Thoracic aorta (tissue), 2 donors: ENCODE measurements at places on chromosomes 2 and 18.

DNA sequence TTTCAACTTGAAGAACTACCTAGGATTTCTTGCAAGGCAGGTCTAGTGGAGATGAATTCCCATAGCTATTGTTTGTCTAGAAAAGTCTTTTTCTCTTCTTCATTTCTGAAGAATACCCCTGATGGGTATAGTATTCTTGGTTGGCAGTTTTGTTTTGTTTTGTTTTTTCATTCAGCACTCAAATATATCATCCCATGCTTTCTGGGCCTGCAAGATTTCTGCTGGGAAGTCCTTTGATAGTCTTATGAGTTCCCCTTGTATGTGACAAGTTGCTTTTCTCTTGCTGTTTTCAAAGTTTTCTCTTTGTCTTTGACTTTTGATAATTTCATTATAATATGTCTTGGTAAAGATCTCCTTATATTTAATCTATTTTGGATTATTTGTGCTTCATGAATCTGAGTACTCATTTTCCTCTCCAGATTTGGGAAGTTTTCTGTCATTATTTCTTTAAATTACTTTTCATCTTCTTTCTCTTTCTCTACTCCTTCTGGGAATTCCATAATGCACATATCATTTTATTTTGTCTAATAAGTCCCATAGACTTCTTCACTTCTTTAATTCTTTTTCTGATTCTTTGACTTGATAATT is 101.5 kb downstream of the DSC3 start:
- no peak overlapping the region for H3K27ac ChIP-seq
- no peaks in the 10 kb centered on the region for H3K36me3 ChIP-seq
- DNase-seq, result no peak
- H3K27me3 ChIP-seq, result no peaks in the 10 kb centered on the region

GRCh38 chr2:19580264-19580663 is 221.8 kb upstream of the OSR1 start:
- no peaks in the 10 kb centered on the region for H3K27me3 ChIP-seq
- no peaks in the 10 kb centered on the region for H3K36me3 ChIP-seq
- no peak overlapping the region for H3K27ac ChIP-seq

- DNase-seq, result peak; percentile 45
- H3K4me1 ChIP-seq, result peaks cover 43% of the 10 kb centered on the region
- H3K36me3 ChIP-seq, result no peaks in the 10 kb centered on the region
- peak overlapping the region; percentile 91 for H3K27ac ChIP-seq
Measured at GRCh38 chr2:68832233-68832869, 38.8 kb downstream of the BMP10 start.

- no peaks in the 10 kb centered on the region for H3K36me3 ChIP-seq
- no peak overlapping the region for H3K4me3 ChIP-seq
- no peak for DNase-seq
- no peak overlapping the region for H3K27ac ChIP-seq
- no peaks in the 10 kb centered on the region for H3K4me1 ChIP-seq
Measured at GRCh38 chr2:147137711-147138110, 707.1 kb upstream of the ACVR2A start.

DNA sequence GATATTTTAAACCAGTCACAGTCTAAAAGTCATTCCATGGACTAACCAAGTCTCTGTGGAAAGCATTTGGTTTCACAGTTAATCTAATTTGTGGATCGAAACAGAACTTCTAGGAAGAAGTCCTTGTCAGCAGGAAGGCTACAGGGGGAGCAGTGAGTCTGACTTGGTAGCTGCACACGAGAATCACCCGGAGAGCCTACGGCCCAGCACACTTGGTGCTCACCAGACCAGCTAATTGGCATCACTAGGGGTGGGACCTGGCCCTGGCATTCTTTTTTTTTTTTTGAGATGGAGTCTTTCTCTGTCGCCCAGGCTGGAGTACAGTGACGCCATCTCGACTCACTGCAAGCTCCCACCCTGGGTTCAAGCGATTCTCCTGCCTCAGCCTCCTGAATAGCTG is 97.7 kb downstream of the ZNF532 start:
- no peak for DNase-seq
- no peak overlapping the region for H3K4me3 ChIP-seq
- H3K27ac ChIP-seq, result no peak overlapping the region
- H3K4me1 ChIP-seq, result peaks cover 51% of the 10 kb centered on the region
- no peaks in the 10 kb centered on the region for H3K27me3 ChIP-seq

- DNase-seq, result no peak
- no peaks in the 10 kb centered on the region for H3K4me1 ChIP-seq
- H3K4me3 ChIP-seq, result no peak overlapping the region
- H3K27ac ChIP-seq, result no peak overlapping the region
Measured at GRCh38 chr2:88832311-88832991, 141.0 kb downstream of the RPIA start.

DNA sequence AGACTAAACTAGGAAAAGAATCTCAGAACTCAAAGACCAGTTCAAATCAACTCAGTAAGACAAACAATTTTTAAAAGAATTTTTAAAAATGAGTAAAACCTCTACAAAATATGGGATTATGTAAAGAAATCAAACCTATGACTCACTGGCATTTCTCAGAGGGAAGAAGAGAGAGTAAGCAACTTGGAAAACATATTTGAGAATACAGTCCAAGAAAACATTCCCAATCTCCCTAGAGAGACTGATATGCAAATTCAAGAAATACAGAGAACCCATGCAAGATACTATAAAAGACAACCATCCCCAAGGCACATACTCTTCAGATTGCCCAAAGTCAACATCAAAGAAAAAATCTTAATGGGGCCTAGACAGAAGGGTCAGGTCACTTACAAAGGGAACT is 162.7 kb downstream of the WDPCP start:
- no peaks in the 10 kb centered on the region for H3K4me1 ChIP-seq
- no peak overlapping the region for H3K4me3 ChIP-seq
- no peak for DNase-seq
- H3K27ac ChIP-seq, result no peak overlapping the region
- no peaks in the 10 kb centered on the region for H3K36me3 ChIP-seq

GRCh38 chr2:188695953-188696352 is 278.2 kb upstream of the COL3A1 start:
- H3K36me3 ChIP-seq, result no peaks in the 10 kb centered on the region
- H3K4me1 ChIP-seq, result no peaks in the 10 kb centered on the region

- no peaks in the 10 kb centered on the region for H3K4me1 ChIP-seq
- no peak for DNase-seq
- no peak overlapping the region for H3K4me3 ChIP-seq
- H3K27me3 ChIP-seq, result no peaks in the 10 kb centered on the region
Measured at GRCh38 chr2:162174746-162175145, 22.7 kb upstream of the GCG start.

GRCh38 chr2:129742415-129743180 is 236.9 kb upstream of the RAB6C start:
- H3K27ac ChIP-seq, result no peak overlapping the region
- no peak for DNase-seq
- H3K36me3 ChIP-seq, result no peaks in the 10 kb centered on the region
- H3K4me1 ChIP-seq, result no peaks in the 10 kb centered on the region
- H3K4me3 ChIP-seq, result no peak overlapping the region

- H3K4me3 ChIP-seq, result no peak overlapping the region
- no peaks in the 10 kb centered on the region for H3K4me1 ChIP-seq
- no peaks in the 10 kb centered on the region for H3K27me3 ChIP-seq
- no peak for DNase-seq
Measured at GRCh38 chr2:59046401-59047372, 805.6 kb upstream of the FANCL start.

- H3K27ac ChIP-seq, result no peak overlapping the region
- H3K36me3 ChIP-seq, result no peaks in the 10 kb centered on the region
- no peak for DNase-seq
- H3K4me1 ChIP-seq, result no peaks in the 10 kb centered on the region
- H3K27me3 ChIP-seq, result no peaks in the 10 kb centered on the region
- no peak overlapping the region for H3K4me3 ChIP-seq
Measured at GRCh38 chr2:47654790-47655562, 128.0 kb upstream of the MSH6 start.

DNA sequence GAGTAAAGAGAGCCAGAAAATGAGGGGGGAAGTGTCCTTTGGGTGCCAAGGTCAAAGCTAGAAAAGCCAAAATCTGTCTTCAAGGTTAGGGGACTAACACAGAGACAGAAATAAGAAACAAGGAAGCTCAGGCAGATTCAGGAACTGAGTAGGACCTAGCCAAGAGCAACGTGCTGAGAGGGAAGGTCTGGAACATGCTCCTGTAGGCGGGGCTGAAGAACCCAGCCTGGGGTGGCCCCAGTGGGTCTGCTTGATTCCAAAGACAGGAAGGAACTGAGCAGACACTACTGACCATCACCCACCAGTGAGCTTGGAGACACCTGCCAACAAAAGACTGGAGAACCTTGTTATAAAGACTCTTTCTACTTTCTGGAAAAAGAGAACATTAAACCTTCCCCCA is 105.1 kb downstream of the SP3 start:
- no peaks in the 10 kb centered on the region for H3K36me3 ChIP-seq
- H3K4me3 ChIP-seq, result no peak overlapping the region
- H3K27me3 ChIP-seq, result no peaks in the 10 kb centered on the region

DNA sequence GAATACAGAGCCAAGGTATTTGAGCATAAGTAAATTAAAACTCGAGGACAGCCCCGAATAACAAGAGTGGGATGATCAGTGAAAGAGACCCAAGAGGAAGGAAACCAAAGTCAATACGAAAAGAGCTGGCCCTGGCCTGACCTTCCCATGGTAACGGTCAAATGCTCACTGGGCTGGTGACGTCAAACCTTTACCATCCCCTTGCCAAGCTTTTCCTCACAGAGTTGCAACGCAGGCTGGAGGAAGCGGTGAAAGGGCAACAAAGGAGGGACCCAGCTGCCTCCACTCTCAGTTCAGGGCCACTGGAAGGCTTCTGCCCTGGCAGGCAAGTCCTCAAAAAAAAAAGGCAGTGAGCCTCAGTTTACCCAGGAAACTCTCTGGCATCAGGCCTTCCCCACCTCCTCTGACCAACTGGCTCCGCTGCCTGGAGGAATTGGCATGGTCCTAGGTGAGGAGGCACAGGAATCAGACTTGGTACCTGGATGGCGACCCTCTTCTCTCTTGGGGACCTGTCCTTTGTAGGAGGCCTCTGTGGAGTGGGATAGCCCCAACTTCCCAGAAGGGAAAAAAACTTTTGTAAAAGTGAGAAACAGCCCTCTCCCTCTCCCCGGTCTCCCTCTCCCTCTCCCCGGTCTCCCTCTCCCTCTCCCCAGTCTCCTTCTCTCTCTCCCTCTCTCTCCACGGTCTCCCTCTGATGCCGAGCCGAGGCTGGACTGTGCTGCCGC is 212.4 kb downstream of the ANAPC1 start:
- DNase-seq, result no peak
- H3K36me3 ChIP-seq, result no peaks in the 10 kb centered on the region
- no peak overlapping the region for H3K27ac ChIP-seq
- H3K4me3 ChIP-seq, result no peak overlapping the region

GRCh38 chr2:114265261-114265660 is 177.2 kb upstream of the DPP10 start:
- H3K27ac ChIP-seq, result no peak overlapping the region
- H3K4me1 ChIP-seq, result no peaks in the 10 kb centered on the region
- H3K36me3 ChIP-seq, result no peaks in the 10 kb centered on the region
- H3K27me3 ChIP-seq, result no peaks in the 10 kb centered on the region
- no peak overlapping the region for H3K4me3 ChIP-seq
- no peak for DNase-seq

DNA sequence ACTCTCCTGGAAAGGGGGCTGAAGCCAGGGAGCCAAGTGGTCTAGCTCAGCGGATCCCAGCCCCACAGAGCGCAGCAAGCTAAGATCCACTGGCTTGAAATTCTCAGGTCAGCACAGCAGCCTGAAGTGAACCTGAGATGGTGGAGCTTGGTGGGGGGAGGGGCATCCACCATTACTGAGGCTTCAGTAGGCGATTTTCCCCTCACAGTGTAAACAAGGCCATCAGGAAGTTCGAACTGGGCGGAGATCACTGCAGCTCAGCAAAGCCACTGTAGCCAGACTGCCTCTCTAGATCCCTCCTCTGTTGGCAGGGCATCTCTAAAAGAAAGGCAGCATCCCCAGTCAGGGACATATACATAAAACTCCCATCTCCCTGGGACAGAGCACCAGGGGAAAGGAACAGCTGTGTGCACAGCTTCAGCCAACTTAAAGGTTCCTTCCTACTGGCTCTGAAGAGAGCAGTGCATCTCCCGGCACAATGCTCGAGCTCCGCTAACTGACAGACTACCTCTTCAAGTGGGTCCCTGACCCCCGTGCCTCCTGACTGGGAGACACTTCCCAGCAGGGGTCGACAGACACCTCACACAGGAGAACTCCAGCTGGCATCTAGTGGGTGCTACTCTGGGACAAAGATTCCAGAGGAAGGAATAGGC is 282.3 kb upstream of the EPC2 start:
- H3K27ac ChIP-seq, result no peak overlapping the region
- no peaks in the 10 kb centered on the region for H3K4me1 ChIP-seq
- H3K36me3 ChIP-seq, result no peaks in the 10 kb centered on the region
- no peaks in the 10 kb centered on the region for H3K27me3 ChIP-seq
- no peak overlapping the region for H3K4me3 ChIP-seq

DNA sequence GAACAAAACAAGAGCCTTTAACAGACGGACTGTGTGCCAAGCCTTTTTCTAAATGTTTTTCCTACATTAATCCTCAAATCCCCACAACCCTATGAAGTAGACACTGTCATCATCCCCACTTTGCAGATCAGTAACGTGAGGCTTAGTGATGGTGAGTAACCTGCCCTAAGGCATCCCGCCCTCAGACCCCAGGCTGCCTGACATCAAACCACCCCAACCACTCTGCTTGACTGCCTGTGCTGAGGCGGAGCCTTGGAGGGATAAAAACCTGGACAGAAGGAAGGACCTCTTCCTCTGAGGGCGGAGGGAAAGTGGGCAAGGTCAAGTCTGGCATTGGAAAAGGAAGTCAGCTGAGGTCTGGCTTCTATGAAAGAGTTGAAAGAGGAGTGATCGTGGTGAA is 104.6 kb downstream of the SP3 start:
- H3K4me3 ChIP-seq, result no peak overlapping the region
- peaks cover 8% of the 10 kb centered on the region for H3K4me1 ChIP-seq
- no peak overlapping the region for H3K27ac ChIP-seq
- DNase-seq, result no peak
- no peaks in the 10 kb centered on the region for H3K36me3 ChIP-seq

DNA sequence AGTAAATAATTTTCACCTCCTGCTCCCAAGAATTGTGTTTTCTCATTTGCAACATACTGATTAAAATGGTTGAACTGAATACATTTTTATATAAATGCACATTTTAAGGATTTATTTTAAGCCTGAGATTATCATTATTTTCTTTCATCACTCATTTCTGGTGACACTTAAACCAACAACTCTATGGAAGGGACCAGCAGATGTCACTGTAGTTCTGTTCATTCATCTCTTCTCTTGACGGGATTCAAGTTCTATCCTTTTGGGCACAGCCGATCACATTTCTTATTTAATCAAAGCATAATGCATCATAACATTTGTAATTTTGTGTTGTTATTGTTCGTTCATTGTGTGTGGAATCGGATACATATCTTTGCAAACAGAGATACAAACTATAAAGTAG is 417.9 kb downstream of the HRH4 start:
- DNase-seq, result no peak
- no peaks in the 10 kb centered on the region for H3K36me3 ChIP-seq
- no peak overlapping the region for H3K27ac ChIP-seq
- no peaks in the 10 kb centered on the region for H3K27me3 ChIP-seq
- no peaks in the 10 kb centered on the region for H3K4me1 ChIP-seq
